ENCODE measurements at places on chromosomes 2 and 18.

DNA sequence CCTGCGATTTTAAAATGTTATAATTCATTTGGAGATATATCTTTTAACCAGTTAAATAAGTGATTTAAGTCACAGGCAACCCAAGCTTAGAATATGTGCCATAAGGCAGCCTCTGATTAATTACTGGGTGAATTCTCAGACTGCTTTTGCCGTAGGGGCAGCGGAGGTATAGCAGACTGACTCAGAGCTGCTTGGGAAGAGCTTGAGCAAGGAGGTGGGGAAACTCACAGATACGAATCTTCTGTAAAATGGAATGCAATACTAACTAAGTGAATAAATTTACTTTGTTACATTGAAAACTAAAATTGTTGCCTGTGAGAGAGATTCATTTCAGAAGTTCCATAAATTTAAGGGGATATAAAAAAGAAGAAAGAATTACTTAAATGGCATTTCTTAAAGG, 115.4 kb downstream of the KYNU start:
- no peak for DNase-seq

- DNase-seq = no peak
Measured at GRCh38 chr2:219969508-219969907, 342.1 kb downstream of the SLC4A3 start.

- DNase-seq = no peak
Measured at GRCh38 chr18:12855916-12856315, 28.1 kb downstream of the PTPN2 start.

GRCh38 chr2:101725038-101725437, 27.5 kb downstream of the MAP4K4 start:
- no peak for DNase-seq

- no peak for DNase-seq
Measured at GRCh38 chr18:5488844-5489243, 55.0 kb downstream of the EPB41L3 start.

All from activated naive CD8-positive, alpha-beta T cell treated with anti-CD3 and anti-CD28 coated beads, Interleukin-2, amount 10 ng/mL, durations not matched to agents 7 days and 5 days (primary cell).